NCI-H2081 treated with DMSO at 0.1 percent for 48 hours (cell line): ENCODE measurements at places on chromosomes 1 and 21.
A peak's percentile ranks its signal among the peaks of the same experiment; 100 is the strongest.

DNA sequence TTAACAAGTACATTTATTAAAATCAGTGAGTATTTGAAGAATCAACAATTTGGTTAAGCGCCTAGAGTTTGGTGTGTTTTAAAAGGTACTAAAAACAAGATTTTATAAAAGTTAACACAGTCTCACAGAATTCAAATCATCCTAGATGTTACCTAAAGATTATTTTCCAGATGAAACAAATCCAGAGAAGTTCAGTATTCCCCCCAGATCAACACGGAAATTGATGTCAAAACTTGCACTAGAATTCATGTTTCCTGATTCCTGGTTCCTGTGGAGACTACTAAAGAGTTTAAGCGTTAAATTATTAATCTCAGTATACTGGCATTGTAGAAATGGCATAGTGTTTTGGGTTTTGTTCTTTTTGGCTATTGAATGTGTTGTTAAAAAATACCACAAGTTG is 1.4 kb downstream of the PTBP2 start:
- no peak for DNase-seq

GRCh38 chr1:198326915-198327314 is 170.1 kb downstream of the NEK7 start:
- no peak for DNase-seq

DNA sequence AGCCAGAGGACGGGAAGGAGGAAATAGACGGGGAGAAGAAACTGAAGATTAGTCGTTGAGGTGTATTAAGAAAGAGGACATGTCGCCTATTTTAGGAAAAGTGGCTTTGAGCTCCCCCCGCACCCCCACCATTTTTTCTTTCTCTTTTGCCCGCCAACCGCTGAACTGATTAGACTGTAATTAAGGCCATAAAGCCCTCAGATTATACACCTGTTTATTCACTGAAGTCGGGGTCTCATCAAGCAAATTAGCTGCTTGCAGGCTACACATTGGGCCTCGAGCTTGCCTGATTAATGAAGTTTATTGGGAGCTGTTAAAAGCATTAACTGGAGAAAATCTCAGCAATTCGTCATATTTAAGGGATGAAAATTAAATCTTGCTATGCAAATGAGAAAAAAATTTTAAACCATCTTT is 119.4 kb upstream of the RRP15 start:
- DNase-seq: peak; percentile 28

- no peak for DNase-seq
Observed at GRCh38 chr1:46581681-46582455, 22.2 kb downstream of the MKNK1 start.

DNA sequence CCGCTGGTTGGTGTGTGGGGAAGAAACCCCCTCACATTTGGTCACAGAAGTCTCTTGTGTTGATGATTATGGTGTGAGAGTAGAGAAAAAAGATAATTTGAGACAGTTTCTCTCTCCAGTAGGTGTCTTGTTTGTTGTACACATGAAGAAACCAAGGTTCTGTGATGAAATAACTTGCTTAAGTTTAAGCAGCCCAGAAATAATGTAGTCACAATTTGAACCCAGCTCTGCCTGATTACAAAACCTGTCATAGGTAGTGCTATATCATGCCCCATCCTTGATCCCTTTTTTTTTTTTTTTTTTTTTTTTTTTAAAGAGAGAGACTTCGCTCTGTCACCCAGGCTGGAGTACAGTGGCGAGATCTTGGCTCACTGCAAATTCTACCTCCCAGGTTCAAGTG is 4.9 kb downstream of the MFN2 start:
- DNase-seq: no peak

- DNase-seq: no peak
Observed at GRCh38 chr21:14070049-14070893, 140.5 kb downstream of the LIPI start.

DNA sequence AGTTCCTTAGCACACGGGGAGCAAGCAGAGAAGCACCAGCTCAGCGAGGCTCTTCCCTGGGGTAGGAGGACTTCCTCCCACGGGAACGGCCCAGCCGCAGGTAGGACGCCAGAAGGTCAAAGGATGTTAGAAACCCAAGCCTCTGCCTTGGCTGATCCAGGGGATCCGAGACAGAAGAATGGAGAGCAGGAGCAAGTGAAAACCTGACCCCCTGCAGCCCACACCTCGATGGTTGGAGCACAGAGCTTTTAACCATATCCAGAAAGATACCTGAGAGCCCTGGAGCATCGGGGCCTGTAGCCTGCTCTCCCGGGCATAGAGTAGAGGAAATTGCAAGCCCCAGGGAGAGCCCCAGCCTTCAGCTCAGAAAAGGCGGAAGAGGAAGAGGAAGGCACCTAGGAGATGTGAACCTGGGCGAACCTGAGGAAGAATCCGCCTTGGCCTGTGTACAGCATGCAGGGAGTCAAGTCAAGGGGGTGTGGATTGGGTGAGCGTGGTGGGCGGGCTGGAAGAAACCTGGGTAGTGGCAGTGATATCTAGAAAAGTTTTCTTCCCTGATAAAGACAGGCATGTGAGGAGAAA is 76.3 kb downstream of the PSMG1 start:
- no peak for DNase-seq

- DNase-seq: no peak
Observed at GRCh38 chr1:231918239-231919015, 291.8 kb downstream of the DISC1 start.

DNA sequence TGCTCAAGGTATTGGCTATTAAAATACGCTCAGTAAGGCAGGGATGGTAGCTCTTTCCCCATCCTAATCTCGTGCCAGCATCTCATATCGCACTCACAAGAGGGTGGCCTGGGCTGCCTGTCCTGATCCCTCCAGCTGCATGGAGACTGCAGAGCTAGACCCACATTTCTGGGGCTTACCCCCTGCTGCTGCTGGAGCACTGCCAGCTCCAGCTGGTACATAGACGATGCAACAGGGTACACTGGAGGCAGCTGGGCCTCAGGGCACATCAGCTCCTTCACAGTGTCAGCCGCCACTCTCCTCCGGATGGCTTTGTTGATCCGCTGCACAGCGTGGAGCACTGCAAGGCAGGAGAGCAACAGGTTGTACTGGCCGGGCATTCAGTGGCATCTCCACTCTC is 16.0 kb downstream of the IQGAP3 start:
- no peak for DNase-seq

GRCh38 chr1:2970311-2971071 is 50.8 kb upstream of the ACTRT2 start:
- DNase-seq: no peak

- no peak for DNase-seq
Observed at GRCh38 chr1:172145656-172146055, 274.8 kb upstream of the C1orf105 start.

- no peak for DNase-seq
Observed at GRCh38 chr1:198132060-198132781, 24.6 kb upstream of the NEK7 start.

DNA sequence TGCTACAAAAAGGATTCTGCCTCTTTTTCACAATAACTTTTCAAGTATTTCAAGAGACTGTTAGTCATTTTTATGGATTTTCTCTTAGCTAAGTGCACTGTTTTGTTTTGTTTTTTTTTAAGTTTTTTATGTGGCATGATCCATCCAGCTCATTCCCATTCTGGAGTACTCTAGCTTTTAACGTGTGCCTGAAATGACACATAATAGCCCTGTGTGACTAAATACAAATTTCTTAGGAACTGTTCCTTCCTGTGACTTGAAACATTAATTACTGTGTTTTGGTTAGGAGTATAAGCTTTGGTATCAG is 143.9 kb downstream of the HS2ST1 start:
- no peak for DNase-seq

DNA sequence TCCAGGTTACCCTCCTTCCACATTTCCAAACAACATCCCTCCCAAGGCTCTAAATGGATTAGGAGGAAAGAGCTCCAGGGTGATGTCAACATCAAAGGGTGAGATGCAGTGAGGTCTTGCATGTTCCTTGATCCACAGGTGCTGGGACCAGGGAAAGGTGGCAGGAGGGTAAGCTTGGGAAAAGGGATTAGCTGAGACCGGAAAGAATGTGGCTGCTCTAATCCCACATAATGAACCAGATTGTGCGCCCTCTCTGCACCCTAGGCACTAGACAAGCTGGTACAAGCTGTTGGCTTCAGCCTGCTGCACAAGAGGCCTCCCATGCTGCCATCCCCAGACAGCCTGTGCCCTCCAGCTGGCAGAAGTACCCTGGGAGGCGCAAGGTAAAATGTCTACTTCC is 34.9 kb downstream of the PLXNA2 start:
- no peak for DNase-seq

GRCh38 chr1:220005489-220005888 is 40.8 kb downstream of the EPRS1 start:
- no peak for DNase-seq

- no peak for DNase-seq
Observed at GRCh38 chr1:67059346-67059745, 5.4 kb upstream of the SLC35D1 start.

DNA sequence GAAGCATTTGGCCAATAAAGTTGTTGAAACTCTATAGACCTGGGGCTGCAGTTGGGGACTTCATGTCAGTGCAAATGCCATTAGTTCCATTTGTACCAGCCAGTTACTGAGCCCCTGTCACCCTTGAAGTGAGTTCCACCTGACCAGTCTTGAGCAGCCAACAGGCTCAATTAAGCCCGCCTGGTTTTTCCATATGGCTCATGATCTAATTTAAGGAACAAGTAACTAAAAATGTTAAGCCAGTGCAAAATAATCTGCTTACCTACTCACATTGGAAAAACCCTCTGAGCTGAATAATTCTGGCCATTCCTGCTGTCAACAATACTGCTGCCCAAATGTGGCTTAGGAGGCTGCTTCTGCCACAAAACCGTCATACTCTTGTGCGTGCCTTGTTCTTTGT is 21.6 kb downstream of the NSUN4 start:
- DNase-seq: no peak

DNA sequence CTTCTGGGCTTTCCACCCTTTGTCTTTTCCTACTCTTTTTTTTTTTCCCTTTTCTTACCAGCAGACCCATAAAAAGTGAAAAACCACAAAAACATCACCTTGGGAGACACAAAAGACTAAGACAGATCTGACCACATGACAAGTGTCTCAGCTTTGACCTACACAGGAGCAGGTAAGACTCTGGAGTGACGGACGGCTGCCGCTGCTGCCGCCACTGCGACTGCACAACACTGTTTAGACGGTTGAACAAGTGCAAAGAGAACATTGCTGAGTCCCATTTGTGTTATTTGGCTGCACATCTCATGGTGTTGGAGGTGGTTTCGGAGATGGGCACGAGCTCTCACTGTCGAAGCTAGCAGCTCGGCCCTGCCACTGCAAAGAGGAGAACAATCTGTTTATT is 62.0 kb downstream of the SYT6 start:
- no peak for DNase-seq

DNA sequence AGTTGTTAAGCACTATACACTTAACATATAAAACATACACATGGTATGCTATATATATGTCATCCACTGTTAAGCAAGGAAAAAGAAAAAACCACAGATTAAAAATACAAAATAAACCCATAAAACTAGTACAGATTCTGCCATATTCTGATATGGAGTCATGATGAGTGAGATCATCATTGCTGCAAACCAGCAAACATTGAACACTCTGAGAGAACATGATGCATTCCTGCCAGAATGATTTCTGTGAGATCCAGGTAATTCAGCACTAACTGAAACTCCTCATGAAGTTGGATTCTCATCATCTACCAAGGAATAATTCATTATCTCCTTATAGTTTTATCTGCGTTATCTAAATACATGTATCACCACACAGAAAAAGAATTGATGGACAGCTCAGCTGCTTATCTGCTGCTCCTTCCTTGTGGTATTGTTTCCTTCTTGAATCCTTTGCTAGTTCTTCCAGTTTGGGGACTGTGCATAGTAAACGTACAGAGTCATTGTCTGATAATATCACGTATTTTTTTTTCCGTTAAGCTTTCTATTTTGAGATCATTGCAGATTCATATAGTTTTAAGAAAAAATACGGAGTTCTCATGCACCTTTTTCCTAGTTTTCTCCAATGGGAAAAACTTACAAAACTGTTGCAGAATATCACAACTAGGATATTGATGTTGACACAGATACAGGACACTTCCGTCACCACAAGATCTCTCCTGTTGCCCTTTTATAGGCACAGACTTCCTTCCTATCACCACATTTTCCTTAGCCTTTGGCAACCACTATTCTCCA is 9.3 kb downstream of the RAB4A start:
- no peak for DNase-seq

DNA sequence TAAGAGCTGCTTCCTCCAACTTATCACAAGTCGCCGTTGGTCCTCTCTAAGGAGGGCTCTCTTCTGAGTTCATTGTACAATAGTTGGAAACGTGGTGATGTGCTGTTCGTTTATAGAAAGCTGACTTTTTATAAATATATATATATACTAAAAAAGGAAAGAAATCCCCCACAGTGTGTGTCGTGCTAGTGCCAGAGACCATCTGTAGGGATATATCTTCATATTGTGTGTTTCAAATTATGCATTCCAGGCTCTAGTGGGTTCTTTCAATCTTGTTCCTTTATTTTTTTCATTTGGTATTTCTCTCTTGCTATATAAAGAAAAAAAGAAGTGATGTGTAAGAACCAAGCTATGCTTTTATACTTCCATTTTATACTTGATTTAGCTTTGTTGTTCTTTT is 111.8 kb downstream of the TAS1R2 start:
- no peak for DNase-seq

GRCh38 chr1:26689504-26689903 is 6.3 kb upstream of the ARID1A start:
- DNase-seq: no peak

GRCh38 chr1:112889052-112889768 is 66.8 kb downstream of the SLC16A1 start:
- DNase-seq: no peak

GRCh38 chr1:9376886-9377333 is 84.2 kb downstream of the SPSB1 start:
- DNase-seq: no peak

DNA sequence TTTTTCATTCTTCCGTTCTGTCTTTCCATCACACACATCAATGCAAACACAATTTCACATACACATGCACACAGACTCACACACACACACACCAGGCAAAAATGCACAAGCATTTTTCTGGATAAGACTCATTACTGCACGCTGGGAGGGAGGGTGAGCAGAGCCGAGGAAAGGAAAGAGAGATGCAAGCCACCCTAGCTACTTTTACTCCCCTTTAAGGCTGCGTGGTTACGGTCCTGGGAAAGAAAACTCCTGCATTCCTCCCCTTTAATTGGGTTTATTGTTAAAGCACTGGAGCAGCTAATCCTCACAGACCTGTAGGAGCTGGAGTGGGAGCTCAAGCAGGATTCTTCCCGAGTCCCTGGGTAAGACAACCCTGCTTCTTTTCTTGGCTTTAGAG is at the start of gene CAMK1G:
Gene CAMK1G, plus strand, starts transcription at position 307 of the 400 bp plus-strand sequence. CDS start 11,270 bp downstream, outside the sequence.
- no peak for DNase-seq

DNA sequence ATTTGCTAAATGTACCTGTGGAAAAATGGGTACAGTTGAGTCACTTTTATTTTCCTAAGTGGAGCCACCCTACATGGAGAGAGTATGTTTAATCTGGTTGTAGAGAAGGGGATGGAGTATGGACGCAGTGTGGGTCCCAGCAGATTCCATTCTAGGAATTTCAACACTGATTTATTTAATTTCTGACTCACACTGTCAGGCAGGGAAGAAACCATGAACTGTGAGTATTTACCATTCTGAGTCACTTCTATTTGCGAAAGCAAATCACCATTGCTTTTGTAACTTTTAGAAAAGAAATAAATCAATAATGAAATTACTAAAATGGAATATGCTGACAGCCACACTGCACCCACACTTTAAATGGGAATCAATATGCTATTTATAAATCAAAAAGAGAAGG is 339.0 kb downstream of the DSCAM start:
- no peak for DNase-seq
